Renal pelvis (tissue), 12 donors: ENCODE measurements at places on chromosomes 5 and 9.

GRCh38 chr5:94524841-94525697 lies 93.3 kb downstream of the KIAA0825 start:
- DNase-seq = peak; percentile 17

DNA sequence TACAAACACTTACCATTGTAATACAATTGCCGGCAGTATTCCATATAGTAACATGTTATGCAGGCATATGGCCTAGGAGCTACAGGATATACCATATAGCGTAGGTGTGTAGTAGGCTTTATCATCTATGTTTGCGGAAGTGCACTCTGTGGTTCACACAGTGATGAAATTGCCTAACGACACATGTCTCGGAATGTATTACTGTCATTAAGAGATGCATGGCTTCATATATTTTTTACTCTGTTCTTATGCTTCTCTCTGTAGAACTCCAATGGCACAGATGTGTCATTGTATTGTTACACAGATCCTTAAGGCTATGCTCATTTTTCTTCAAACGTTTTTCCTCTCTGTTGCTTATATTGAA lies 19.2 kb upstream of the ANKRD18A start:
- no peak for DNase-seq

- peak; percentile 19 for DNase-seq
Measured at GRCh38 chr5:45454114-45454513, 242.1 kb downstream of the HCN1 start.

DNA sequence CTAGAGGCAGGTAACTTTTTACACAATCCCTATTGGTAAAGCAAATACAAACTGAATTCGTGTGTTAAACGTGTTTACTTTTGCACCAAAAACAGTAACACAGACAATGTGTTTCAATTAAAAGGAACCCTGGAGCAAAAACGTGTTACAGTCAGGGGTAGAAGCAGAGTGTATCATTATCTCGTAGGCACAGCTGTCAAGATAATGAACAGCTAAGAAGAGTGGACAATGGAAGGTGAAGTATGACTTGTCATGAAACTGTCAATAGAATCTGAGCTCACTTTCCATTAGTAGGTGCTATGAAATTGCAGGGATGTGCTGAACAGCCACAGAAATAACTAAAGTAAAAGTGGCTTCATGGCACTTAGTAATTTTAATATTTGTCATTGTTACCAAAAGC lies 1229.8 kb upstream of the WWC1 start:
- DNase-seq = no peak

DNA sequence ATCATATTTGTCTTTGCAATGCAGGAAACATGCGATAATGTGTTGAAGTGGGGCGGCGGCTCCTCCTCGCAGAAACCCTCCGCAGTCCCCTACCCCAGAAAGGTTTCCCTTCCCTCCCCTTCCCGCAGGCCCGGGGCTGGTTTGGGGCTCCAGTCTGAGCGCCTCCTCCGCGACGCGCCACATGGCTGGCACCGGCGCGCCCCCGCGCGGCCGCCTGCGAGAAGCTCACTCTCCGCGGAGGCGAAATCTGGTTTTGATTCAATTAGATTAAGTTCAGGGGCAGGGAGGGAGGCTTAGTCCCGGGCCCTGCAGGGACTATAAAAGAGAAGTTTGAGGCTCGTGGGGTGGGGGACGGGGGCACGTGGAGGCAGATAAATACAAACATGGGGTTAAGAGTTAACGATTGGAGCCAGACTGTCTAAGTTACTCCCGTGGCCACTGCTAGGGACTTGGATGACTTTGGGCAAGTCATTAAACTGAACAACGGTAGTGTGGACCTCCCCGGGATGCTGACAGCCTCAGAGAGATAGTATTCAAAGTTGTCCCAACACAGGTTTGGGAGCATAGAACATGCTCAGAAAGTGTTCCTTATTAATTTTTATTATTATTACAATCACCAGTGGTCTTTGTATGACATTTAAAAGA lies 69.4 kb downstream of the MSX2 start:
- peak; percentile 52 for DNase-seq

- DNase-seq = no peak
Measured at GRCh38 chr9:84738353-84738752, 68.8 kb downstream of the NTRK2 start.

GRCh38 chr5:76305269-76305668 lies 97.8 kb upstream of the IQGAP2 start:
- no peak for DNase-seq
